ENCODE measurements at places on chromosomes 13 and 19.

DNA sequence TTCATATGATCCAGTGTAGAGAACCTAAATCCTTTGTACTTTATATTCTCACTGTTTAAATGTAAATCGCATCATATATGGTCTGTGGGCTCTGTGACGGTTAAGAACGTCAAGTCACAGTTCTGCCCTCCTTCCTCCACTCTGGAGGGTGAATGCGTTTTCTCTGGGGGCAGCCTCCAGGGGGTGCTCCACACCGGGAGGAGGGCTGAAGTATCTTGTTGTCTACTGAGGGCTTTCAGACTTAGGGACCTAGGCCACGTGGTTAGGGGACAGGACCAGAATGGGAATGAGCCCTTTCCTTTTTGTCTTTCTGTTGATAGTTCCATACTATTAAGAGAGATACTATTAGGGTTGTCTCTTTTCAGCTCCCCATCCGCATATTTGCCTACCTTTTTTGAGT lies 504.9 kb downstream of the FGF9 start:
- DNase-seq: no peak

GRCh38 chr13:101283782-101284181 lies 132.5 kb downstream of the NALCN start:
- DNase-seq: no peak

GRCh38 chr13:34349091-34349722 lies 531.3 kb downstream of the RFC3 start:
- DNase-seq: no peak

- no peak for DNase-seq
Observed at GRCh38 chr19:35461060-35461459, 13.0 kb downstream of the FFAR2 start.

DNA sequence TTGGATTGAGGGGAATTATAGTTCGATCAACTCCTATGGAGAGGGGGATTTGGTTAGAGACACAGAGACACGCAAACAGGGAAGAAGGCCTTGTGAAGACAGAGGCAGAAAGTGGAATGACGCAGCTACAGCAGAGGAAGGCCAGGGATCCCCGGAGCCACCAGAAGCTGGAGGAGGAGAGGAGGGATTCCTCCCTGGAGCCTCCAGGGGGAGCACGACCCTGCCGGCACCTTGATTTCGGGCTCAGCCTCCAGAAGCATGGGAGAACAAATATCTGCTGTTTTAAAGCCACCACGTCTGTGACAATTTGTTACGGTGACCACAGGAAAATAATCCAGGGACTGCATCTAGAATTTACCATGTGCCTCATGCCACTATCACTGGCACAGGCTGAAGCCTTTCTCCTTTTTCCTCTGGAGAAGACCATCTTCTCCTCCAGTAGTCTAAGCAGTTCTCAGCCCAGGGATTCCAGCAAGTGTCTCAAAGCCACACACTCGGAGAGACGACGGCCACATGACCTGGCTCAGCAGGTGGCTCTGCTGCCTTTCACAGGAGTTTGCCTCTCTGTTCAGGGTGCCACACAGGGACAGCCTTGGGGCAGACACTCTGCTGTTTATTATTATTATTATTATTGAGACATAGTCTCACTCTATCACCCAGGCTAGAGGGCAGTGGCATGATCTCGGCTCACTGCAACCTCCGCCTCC lies 39.9 kb upstream of the CCNE1 start:
- peak; percentile 45 for DNase-seq

GRCh38 chr13:25371875-25372283 lies at the start of gene ATP8A2:
Gene ATP8A2, plus strand, starts transcription at chr13:25371974. Its CDS starts 239 bp downstream, at chr13:25372213.
- DNase-seq: no peak

DNA sequence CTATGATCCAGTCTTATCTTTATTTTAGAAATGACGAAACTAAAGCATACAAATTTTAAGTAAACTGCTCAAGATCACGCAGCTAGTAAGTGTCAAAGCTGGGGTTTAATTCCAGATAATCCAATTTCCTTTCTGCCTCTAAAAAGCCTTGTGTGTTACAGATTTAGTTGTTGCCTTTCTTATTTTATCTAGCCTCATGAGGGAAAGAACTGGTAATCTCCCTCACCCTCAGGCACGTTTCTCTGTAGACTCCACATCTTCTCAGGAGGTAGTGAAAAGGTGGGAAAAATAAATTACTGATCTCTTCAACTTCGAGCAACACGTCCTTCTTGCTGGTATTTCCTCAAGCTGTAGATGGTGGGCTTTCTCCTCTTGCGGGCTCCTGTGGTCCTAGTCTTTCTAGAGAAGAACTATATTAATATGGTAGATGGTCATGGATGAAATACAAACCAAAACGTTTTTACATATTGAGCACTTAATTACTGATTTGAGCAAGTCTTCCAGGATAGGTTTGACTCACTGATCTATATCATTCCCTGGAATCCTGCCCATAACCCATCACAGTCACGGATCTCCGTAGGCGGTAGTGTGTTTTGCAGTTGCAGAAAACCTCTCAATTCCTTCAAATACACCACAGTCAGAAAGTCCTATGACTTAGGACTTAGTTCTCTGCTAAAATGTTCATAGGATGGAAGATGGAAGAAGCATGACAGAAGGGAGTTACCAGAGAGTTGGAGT lies 519.5 kb downstream of the DCT start:
- DNase-seq: no peak

All from stimulated activated CD8-positive, alpha-beta memory T cell treated with anti-CD3 and anti-CD28 coated beads, Interleukin-4, amount 100 ng/mL, for 48 hours (primary cell).